ENCODE measurements at places on chromosomes 2 and 18. TPM values are rescaled to one million over a fixed set of nuclear protein-coding genes. Genes with fewer than 3 reads are reported as not detected.

The STAT4 gene
- polyA plus RNA-seq, result 0.30 TPM

The RUFY4 gene
- not detected for polyA plus RNA-seq

The FBXO48 gene
- polyA plus RNA-seq, result 0.66 TPM

The FBXO41 gene
- 2.6 TPM for polyA plus RNA-seq

The PARD3B gene
- polyA plus RNA-seq, result 0.18 TPM

The CTDP1 gene
- polyA plus RNA-seq, result 13.5 TPM

Measured in foreskin keratinocyte (primary cell).